ENCODE measurements at places on chromosomes 3 and 15.

GRCh38 chr3:194255252-194256039 is 95.7 kb downstream of the CPN2 start:
- DNase-seq, result peak; percentile 52

- DNase-seq, result no peak
Observed at GRCh38 chr3:18745472-18745871, 320.3 kb upstream of the SATB1 start.

GRCh38 chr3:130963878-130964277 is 62.7 kb downstream of the ASTE1 start:
- DNase-seq, result no peak

GRCh38 chr15:43886558-43886957 is 59.8 kb downstream of the WDR76 start:
- DNase-seq, result no peak

- no peak for DNase-seq
Observed at GRCh38 chr3:183498634-183499033, 56.9 kb downstream of the KLHL6 start.

GRCh38 chr3:2454865-2455264 is 356.2 kb downstream of the CNTN4 start:
- no peak for DNase-seq

GRCh38 chr3:178155521-178155920 is 380.7 kb upstream of the KCNMB2 start:
- DNase-seq, result no peak

DNA sequence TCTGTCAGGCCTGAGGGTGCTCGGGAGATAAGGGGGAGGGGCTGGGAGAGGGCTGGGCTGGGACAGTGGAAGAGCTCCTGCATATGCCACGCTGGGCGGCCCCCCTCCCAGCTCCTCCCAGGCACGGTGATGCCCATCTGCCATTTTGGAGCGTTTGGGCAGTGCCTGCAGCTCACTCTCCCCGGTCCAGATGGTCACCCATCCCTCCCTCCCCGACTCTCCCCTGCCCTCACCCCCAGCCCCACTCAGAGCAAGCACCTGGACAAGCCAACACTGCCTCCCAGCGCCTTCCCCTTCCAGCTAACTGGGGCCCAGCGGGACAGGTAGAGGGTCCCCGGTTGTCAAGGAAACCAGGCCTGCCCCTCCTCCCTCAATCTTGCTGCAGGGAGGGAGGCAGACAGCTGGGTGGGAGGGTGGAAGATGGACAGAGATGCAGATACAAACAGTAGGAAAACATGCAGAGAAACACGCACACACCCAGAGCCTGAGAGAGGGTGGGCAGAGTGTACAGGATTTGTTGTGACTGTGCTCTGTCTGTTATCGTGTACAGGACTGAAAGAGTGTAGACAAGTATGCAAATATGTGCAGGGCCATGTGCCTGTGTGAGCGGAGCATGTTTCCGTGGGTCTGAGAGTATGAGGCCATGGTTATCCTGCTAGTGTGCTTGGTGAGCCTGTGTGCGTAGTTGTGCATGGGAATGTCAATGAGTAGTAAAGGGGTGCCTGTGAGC is 17.5 kb upstream of the CORO2B start:
- DNase-seq, result no peak

GRCh38 chr15:83858820-83859505 is 205.0 kb downstream of the ADAMTSL3 start:
- no peak for DNase-seq

DNA sequence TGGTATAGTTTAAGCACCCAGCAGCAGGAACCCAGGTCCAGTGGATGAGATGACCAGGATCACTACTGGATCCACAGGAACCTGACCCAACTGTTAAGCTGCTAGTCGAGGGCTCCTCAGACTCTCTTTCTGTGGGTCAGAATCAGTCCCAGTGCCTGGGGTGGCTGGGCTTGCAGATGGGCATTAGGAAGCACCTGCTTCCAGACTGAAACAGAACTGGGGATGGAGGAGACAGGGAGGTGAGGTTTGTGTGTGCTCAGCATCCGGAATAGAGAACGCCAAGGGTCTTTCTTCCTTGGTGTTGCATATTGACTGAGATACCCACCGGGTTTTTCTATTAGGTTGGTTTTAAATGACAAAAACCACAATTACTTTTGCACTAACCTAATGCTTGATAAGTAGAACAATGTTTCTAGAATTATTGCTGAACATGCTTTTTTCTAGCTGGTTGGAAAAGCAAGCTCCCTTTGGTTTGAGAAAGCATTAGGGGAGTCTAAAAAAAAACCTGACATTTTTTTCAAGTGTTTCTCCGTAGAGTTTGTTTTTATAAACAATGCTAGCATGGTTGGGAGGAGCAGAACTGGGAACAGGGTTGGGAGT is 779 bp downstream of the ST3GAL6 start:
- DNase-seq, result no peak

DNA sequence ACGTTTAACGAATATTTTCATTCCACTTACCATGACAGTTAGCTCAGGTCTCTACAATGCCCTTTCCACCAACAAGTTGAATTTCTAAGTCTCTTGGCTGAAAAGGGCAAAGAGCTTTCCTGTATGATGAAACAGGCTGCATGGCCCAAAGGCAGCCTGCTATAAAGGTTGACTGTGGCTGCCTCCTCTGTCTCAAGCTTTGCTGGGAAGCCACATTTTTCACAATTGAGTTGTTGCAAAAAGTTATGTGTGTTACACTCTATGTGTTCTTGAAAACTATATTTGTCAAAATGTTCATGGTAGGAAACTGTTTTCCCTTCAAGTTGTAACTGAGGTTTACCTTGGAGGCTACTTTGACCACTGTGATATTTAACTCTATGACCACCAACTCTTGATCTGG is 49.5 kb downstream of the DZIP1L start:
- no peak for DNase-seq

Measured in stimulated activated CD4-positive, alpha-beta T cell treated with anti-CD3 and anti-CD28 coated beads, Interleukin-4, amount 100 ng/mL, for 1 hour (primary cell).